ENCODE measurements at places on chromosomes 1 and 21. TPM values are rescaled to one million over a fixed set of nuclear protein-coding genes. Genes with fewer than 3 reads are reported as not detected.

DNA sequence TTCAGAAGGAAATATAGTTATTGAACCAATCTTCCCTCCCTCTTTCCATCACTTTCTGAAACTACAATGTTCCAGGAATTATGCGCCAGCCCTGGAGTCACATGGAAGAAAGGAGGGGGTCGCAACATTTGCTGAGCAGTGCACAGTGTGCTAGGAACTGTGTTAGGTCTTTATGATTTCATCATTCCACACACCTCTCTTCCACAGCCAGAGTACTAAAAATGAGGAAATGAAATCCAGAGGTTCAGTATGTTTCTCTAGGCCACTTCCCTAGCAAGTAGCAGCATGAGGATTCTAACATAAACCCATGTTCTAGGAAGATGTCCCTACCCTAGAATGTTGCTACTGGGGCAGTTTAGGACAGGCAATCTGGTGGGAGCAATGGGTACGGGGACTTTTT is 158.1 kb downstream of the SLC45A1 start:
- H3K4me1 ChIP-seq = peaks cover 6% of the 10 kb centered on the region
- H3K36me3 ChIP-seq = no peaks in the 10 kb centered on the region
- DNase-seq = no peak
- no peaks in the 10 kb centered on the region for H3K27me3 ChIP-seq
- H3K27ac ChIP-seq = no peak overlapping the region

- H3K27me3 ChIP-seq = no peaks in the 10 kb centered on the region
- no peak overlapping the region for H3K27ac ChIP-seq
- no peaks in the 10 kb centered on the region for H3K4me1 ChIP-seq
- no peaks in the 10 kb centered on the region for H3K36me3 ChIP-seq
These were observed 22.7 kb downstream of the UBASH3A start for GRCh38 chr21:42426424-42426823.

DNA sequence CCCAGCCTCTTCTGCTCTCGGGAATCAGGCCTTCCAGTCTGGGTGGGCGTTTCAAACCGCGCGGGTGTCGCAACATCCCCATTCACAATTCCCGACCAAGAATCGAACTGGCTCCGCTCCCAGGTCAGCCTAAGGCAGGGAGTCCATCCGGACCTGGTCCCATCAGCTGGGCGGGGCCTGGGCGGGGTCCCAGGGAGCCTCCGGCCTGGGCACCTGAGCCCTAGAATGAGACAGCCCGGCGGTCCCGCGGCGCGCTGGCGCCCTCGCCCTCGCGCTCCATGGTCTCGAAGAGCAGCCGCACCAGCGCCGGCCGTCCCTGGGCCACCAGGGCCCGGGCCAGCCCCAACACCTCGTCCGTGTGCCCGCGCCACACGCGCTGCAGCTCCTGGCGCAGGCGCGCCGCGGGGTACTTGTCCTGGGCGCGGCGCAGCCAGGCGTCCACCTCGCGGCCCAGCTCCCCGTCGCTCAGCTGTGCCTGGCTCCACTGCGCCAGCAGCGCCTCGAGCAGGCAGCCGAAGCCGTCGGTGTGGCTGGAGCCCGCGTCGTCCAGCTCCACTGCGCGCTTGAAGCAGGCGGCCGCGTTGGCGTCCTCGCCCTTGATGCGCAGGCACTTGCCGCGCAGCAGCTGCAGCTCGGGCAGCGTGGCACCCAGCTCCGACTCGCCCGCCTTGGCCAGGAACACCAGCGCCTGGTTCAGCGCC is 16.9 kb upstream of the PARS2 start:
- no peaks in the 10 kb centered on the region for H3K36me3 ChIP-seq
- H3K4me1 ChIP-seq = peaks cover 12% of the 10 kb centered on the region
- DNase-seq = no peak
- H3K27me3 ChIP-seq = no peaks in the 10 kb centered on the region
- H3K4me3 ChIP-seq = no peak overlapping the region

GRCh38 chr1:182114627-182115023 is 53.1 kb upstream of the ZNF648 start:
- H3K36me3 ChIP-seq = no peaks in the 10 kb centered on the region
- H3K27me3 ChIP-seq = no peaks in the 10 kb centered on the region
- H3K27ac ChIP-seq = no peak overlapping the region
- no peak for DNase-seq
- no peak overlapping the region for H3K4me3 ChIP-seq

CFHR5 gene
- not detected for total RNA-seq

Measured in body of pancreas (tissue), 4 donors.